ENCODE measurements at places on chromosomes 3 and 15.

GRCh38 chr3:114005481-114005880 is 50.8 kb downstream of the CCDC191 start:
- DNase-seq, result no peak

DNA sequence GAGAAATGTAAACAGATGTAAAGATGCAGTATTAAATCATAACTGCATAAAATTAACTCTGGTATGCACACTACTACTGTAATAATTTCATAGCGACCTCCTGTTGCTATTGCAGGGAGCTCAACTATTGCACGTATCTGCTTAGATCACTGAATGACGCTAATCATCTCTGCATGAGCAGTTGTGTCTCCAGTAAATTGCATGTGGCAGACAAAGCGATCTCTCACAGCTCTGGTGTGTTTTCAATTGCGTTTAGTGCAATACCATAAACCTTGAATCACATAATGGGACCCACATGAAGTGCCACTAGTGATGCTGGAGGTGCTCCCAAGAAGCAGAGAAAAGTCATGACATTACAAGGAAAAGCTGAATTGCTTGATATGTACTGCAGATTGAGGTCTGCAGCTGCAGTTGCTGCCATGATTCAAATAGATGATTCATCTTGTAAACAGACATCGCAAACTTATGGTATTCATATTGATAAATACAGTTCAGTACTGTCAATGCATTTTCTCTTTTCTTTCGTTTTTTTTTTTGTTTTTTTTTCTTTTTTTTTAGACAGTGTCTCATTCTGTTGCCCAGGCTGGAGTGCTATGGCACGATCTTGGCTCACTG is 30.2 kb upstream of the LCTL start:
- DNase-seq, result no peak

DNA sequence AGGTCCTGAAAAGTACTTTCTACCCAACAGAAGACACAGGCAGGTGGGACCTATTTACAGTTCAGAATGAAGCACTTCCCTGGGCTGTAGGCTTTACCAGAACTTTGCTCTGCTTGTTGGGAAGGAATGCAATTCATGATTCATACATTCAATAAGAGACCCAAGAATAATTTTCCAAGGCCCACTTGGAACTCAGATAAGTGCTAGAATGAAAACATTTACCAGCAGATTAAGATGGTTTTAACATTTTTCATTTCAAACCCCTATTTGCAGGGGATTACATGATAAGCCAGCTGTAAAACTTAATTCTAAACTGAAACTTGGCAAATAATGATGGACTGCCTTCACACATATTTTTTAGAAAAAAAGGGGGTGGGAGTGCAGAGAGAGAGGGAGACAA is 417.2 kb downstream of the ERC2 start:
- DNase-seq, result no peak

GRCh38 chr15:99584081-99584600 is 18.4 kb downstream of the MEF2A start:
- DNase-seq, result no peak

DNA sequence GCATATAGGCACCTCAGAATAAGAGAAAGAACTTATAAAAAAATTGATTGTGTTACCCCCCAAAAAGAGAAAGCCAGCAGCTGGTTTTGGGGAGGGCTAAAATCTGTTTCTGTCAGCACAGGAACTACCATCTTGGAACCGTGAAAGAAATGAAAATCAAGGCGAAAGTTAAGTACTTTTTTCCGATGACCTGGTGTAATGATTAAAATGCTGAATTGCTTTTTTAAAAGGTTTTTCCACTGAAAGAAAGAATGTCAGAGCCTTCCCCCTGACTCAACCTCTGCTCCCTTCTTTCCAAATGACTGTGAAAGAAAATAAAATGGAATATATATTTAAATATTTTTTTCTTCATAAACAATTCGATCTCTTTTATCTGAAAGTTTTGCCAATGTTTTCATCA is 570.5 kb upstream of the CFAP20DC start:
- no peak for DNase-seq

DNA sequence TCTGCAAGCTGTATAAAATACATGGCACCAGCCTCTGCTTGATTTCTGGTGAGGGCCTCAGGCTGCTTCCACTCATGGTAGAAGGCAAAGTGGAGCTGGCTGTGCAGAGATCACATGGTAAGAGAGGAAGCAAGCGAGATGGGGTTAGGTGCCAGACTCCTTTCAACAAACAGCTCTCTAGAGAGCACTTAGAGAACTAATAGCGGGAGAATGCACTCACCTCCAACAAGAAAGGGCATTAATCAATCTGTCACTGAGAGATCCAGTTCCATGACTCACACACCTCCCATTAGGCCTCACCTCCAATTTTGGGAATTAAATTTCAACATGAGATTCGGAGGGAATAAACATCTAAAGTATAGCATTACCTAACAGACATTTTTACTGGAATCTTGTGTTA is 644.1 kb upstream of the ARRDC4 start:
- DNase-seq, result no peak

DNA sequence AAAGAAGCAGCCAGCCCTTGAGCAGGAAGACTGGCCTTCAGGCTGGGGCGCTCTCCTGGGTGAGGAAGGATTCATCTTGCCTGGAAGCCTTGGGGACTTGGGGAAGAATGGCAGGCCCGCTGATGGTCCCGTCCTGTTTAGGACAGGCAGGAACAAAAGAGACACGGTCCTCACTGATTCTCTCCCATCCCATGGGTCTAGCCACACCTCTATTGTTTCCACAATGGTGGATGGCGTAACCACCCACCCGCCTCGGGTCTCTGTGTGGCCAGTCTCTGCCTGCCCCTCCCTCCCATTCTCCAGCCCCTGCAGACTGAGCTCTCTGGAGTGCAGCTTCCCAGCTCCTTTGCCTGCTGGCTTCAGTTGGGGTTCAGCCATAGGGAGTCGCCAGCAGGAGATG is 284.3 kb downstream of the UACA start:
- no peak for DNase-seq

- no peak for DNase-seq
These were observed 121.5 kb downstream of the XXYLT1 start for GRCh38 chr3:195149292-195150030.

DNA sequence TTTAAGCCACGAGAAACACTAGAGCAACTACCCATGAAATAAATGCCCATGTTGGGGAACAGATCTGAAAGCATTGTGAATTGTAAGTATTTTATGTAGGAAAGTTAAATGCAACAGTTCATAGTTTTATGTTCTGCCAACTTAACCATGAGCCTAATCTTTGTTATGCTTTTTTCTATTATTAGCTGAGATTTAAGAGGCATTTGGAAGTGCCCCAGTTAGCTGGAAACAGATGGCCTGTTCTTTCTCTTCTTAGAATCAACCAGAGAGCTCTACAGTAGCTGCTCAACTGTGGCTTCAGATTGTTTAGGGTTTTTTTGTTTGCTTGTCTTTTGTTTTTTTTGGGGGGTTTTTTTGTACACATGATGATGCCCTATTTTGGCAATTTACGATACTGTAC is 284.4 kb downstream of the KCNH8 start:
- no peak for DNase-seq

- no peak for DNase-seq
These were observed 5.8 kb upstream of the TM4SF4 start for GRCh38 chr3:149468504-149469212.

DNA sequence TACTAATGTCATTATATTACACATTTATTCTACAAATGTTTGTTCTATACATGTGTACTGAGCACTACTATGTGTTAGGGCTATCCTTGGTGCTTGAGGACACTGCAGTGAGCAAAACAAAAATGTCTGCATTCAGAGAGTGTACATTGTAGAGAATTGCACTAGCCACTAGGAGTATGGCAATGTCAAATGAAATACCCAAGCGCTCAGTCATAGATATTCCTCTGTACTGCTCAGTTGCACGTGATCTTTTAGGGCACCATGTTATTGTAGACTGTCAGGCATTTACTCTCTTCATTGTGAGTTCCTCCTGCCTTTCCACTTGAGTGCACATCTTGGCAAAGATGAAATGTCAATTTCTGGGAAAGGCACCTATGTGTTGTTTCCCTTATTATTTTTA is 36.8 kb downstream of the FNDC3B start:
- DNase-seq, result no peak

DNA sequence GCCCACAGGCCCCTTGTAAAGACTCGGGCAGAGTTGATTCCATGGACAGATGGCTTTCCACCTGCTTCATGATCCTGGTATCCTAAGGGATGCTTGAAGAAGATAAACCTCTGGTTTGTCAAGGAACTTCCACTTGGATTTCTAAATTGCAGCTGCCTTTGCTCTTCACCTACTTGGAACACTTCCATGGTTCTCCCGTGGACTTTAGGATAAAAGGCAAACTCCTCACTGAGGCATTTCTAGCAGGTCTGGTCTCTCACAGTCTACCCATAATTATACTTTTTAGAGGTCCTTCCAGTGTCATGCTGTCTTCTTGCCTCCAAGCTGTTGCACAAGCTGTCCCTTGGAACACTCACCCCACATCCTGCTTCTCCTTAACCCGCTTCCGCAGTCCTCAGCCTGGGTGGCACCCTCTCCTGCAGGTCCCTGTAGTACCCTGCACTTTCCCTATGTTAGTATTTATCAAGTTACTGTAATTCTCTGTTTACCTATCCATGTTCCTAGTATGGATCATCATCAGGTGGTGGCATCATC is 12.7 kb downstream of the TLNRD1 start:
- no peak for DNase-seq

DNA sequence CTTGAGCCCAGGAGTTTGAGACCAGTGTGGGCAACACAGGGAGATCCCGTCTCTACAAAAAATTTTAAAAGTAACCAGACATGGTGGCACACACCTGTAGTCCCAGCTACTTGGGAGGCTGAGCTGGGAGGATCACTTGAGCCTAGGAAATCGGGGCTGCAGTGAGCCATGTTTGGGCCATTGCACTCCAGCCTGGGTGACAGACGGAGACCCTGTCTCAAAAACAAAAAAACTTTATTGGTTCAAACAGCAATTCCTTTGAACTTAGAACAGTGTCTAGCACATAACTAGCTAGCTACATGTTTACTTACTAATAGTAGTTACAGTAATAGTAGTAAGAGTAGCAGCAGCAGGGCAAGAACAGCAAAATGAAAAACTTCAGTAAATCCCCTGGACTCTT is 10.1 kb downstream of the HAUS2 start:
- DNase-seq, result no peak

GRCh38 chr3:112739252-112739965 is 98.5 kb upstream of the CCDC80 start:
- no peak for DNase-seq

DNA sequence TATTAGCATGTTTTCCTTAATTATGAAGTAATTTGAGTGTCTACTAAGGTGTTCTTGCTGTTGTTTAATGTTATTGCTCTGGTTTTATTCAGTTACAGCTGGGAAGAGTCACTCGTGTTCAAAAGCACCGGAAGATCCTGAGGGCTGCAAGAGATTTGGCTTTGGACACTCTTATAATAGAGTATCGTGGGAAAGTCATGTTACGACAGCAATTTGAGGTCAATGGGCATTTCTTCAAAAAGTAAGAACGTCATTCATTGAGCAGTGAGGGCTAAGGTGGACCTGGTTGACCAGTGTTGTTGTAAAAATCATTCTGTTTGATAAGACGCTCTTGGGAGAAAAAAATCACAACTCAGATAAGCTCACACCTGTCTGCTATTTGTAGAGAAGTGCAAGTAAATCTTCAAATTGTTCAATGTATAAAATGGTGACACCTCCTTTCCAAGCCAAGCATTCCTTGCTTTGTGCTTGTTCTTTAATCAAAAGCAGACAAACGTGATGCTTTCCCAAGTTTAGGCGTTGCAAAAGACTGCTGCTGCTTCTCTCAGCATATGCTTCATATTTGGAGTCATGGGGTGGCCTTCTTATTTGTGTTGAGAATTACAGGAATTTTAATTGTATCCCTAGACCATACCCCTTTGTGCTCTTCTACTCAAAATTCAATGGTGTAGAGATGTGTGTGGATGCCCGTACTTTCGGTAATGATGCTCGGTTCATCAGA is 44.2 kb downstream of the SETD5 start:
- DNase-seq, result no peak

- DNase-seq, result no peak
These were observed 16.4 kb downstream of the ESYT3 start for GRCh38 chr3:138450704-138451424.

GRCh38 chr3:126682009-126682408 is 22.0 kb upstream of the CHCHD6 start:
- DNase-seq, result no peak

DNA sequence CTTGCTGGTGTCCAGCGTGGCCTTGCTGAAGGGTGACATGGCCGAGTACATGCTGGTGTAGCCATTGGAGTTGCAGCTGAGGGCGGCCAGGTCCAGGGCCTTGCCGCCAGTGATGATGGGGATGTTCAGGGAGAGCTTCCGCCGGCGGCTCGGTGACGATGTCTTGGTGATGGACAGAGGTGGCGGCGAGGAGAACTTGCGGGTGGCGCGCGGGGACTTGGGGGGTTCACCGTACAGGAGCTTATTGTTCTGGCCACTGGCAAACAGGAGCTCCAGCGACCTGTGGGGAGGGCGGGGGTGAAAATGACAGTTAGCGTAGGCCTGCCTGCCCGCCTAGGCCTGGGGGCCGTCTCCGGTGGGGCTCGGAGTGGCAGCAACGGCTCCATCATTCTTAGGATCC is 59.0 kb upstream of the CTSH start:
- DNase-seq, result no peak

GRCh38 chr3:8762607-8763377 is 6.6 kb downstream of the OXTR start:
- DNase-seq, result no peak

- no peak for DNase-seq
These were observed 1.3 kb downstream of the COLQ start for GRCh38 chr3:15520185-15520584.

- no peak for DNase-seq
These were observed 12.3 kb downstream of the SMAD3 start for GRCh38 chr15:67077641-67078215.

DNA sequence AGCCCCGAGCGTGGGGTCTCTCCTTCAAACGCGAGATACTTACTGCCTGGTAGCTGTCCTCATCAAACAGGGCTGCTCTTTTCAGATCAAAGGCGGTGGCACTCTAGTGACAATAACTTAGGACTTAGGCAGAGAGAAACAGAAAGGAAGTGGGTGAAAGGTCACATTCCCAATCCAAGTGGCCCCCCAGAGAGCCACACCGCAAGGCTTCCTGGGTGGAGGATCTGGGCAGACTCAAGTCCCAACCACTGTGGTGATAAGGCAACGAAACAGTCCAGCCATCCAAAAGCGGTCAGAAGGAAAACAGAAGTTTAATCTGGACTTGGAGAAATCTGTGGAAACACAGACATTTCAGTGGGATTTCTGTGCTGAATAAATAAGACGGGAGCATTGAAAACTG is 227.2 kb downstream of the ADAMTS17 start:
- DNase-seq, result no peak

GRCh38 chr3:60095516-60095915 is 1045.7 kb upstream of the CFAP20DC start:
- no peak for DNase-seq

- DNase-seq, result no peak
These were observed 24.7 kb downstream of the GXYLT2 start for GRCh38 chr3:72912532-72912931.

- no peak for DNase-seq
These were observed 107.7 kb downstream of the OSBPL10 start for GRCh38 chr3:31873254-31873820.
